ENCODE measurements at places on chromosomes 3 and 15.
A peak's percentile ranks its signal among the peaks of the same experiment; 100 is the strongest.

DNA sequence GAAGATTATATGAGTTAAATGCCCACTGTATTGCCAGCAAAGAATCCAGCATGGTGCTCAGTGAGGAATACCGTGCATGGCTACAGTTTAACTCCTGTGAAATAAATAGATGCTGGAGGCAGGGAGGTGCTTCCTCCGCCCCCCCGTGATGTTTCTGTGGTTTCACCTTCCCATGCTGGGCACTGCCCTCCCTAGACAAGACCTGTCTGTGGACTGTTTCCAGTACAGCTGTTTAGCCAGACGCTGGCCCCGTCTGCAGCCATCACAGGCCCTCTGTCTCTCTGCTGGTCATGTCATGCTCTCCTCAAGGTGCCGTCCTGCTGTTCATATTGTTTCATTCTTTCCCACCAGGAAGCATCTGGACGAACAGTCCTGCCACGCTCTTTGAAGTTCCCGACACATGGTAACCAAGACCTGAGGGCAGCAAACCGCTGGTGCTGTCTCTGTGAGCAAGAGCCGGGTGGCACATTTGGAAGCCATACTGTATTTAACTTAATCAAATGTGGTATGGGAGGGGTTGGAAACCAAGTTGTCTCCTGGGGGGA lies 31.4 kb downstream of the GOLGA8S start:
- no peak for DNase-seq

GRCh38 chr3:141313093-141313683 lies 55.1 kb upstream of the ZBTB38 start:
- no peak for DNase-seq

DNA sequence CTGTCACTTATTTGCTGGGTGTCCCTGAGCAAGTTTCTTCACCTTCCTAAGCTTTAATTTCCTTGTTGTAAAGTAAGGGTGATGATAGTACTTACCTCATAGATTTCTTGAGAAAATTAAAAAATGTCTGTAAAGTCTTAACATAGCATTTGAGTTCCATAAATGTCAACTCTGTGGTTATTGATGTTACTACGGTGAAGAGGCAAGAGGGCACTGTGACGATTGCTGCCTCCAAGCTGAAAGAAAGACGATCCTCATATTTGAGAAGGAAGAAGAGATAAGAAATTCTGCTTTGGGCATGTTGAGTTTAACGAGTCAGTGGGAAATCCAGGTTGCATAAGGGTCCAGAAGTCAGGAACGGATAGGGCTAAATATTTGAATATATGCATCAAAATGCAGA lies 240.8 kb upstream of the ZPLD1 start:
- no peak for DNase-seq

DNA sequence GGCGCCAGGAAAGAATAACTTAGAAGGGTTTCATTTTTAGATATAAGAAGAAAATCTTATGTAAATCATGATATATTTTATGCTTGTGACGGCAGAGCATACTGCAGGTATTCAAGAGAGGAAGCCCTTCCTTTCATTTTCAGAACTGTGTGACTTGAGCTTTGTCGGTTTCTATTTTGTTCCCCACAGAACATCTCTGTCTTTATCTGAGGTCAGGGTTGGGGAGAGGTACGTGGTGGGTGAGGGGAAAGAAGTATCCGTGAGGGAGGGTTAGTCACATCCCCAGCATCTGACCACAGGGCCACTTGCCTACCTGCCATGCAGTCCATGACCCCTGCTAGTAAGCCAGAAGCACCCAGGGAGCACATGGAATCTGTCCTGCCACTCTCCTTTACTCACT lies 126.5 kb downstream of the DGKG start:
- DNase-seq = no peak

DNA sequence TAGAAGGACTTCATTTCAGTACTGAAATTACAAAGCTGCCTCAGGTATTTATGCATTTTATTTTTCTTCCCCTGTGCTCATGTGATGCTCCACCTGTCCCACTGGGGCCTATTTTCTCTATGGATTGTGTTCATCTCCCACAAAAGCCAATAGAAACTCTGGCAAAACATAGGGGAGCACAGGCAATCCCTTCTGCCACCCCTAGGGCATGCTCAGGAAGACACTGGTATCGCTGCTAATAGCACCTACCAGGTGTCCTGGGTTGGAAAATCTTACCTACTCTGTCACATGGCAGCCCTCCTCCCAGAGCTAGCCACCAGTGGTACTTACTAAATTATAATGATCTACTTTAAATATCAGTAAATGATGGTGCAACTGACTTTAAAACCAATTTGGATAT lies 427.4 kb downstream of the FGF12 start:
- no peak for DNase-seq

- no peak for DNase-seq
These were observed 192.0 kb downstream of the UBE3A start for GRCh38 chr15:25246641-25247406.

DNA sequence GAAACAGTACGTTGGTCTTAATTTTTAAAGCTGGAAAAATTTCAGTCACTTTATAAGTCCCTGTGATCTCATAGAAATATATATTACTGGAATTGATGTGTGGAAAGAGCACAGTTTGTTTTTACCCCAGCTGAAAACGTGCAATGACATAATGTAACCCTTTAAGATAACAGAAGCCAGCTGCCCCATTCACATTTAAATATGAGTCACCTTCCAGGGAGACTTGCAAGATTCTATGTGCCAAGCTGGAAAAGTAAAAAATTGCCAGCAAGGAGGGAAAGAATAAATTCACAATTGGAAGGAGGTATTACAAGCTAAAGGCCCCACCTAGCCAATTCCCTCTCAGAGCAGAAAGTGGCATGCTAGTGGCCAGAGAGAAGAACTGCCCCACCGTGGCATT lies 50.2 kb downstream of the SAMMSON start:
- no peak for DNase-seq

GRCh38 chr15:62307551-62307950 lies 142.5 kb upstream of the C2CD4B start:
- no peak for DNase-seq

DNA sequence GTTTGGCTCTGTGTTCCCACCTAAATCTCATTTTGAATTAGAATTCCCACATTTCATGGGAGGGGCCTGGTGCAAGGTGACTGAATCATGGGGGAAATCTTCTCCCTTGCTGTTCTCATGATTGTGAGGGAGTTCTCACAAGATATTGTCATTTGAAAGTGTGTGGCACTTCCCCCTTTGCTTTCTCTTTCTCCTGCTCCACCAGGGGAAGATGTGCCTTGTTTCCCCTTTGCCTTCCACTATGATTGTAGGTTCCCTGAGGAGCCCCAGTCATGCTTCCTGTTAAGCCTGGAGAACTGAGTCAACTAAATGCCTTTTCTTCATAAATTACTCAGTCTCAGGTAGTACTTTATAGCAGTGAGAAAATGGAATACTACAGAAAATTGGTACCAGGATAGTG lies 157.2 kb upstream of the TPRG1 start:
- DNase-seq = no peak

DNA sequence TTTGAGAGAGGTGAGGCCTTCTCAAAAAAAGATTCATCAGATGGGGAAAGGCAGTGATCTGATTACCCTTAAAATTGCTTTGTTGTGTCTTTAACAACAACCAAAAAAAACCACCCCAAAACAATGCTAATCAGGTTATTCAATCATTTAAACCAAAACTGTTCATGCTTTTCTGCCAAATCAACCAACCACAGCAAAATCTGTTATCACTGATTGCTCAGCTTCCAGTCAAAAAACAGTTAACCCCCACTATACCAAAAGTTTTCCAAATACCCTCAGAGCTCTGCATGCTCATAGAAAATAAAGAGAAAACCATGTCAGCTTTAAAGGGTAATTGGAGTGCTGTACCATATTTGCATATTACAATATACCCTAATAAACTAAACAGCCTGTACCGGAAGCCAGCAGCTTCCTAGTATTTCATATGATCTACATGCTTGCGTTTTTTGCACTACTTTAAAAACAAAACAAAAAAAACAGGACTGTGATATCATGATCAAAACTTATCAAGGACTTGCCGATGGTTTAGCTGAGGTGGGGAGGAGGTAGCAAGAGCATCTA lies 22.8 kb downstream of the SATB1 start:
- no peak for DNase-seq

- DNase-seq = no peak
These were observed 193.7 kb upstream of the BHLHE40 start for GRCh38 chr3:4785551-4785950.

GRCh38 chr15:67241132-67241855 lies 13.2 kb downstream of the AAGAB start:
- no peak for DNase-seq

GRCh38 chr3:46607603-46608028 lies 4.7 kb upstream of the FAM240A start:
- DNase-seq = no peak

- DNase-seq = no peak
These were observed 212.1 kb downstream of the P3H2 start for GRCh38 chr3:189908646-189909045.

DNA sequence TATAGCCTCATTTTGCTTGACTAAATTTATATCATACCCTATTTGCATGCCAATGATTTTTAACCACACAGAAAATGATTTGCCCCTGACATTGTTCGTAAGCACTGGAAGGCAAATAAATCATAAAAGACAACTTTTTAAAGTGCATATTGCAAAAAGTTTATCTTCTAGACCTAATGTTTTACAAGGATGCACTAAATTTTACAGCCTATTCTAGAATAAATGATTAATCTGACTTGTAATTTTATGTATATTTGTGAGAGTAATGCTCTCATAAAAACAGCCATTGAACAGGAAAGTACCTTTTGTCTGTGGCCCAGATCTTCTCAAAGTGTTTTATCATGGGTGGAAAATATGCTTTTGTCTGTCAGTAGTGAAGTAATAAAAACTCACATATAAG lies 546.6 kb downstream of the EPHA3 start:
- DNase-seq = peak; percentile 6

DNA sequence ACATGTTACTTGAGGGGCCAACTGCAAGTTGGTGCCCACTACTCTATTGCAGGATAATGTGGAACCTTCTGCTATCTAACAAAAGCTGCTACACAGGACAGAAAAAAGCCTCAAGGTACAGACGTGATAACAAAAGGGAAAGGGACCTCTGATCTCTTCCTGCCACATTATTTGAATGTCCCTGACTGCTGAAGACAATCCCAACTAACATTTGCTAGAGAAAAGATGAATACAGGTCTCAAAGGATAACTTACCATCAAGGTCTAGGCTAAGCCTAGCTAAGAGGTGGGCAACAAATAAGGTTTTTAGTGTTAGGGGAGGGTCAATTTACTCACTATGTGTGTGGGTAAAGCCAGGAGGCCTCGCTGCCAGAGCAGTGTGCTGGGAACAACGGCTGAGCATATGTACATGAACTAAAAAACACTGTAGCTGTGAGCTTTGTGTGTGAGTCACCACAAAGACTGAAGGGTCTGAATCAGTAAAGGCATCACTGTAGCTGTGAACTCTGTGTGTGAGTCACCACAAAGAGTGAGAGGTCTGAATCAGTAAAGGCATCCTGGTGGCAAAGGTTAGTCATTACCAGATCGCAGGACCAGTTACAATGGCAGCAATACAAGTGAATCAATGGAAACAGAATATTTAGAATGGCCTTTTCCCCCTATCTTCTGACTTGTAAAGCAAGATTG lies 111.7 kb downstream of the LMLN start:
- DNase-seq = no peak

DNA sequence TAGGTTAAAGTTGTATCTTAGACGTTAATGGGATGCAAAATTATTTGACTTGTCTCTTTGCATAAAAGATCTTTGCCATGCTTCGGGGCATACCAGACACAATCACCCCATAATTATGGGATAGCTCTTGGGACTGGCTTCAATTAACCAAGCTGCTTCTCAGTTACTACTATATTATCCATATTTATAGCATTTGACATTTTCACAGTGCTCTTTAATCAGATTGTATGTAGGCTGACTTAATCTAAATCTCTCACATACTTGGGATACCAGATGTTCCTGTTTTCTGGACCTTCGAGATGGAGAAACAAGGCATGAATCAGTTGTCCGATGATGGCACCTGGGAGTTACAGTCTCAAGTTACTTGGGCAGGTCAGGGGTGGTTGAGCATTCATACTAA lies 27.2 kb upstream of the ABHD17C start:
- no peak for DNase-seq

DNA sequence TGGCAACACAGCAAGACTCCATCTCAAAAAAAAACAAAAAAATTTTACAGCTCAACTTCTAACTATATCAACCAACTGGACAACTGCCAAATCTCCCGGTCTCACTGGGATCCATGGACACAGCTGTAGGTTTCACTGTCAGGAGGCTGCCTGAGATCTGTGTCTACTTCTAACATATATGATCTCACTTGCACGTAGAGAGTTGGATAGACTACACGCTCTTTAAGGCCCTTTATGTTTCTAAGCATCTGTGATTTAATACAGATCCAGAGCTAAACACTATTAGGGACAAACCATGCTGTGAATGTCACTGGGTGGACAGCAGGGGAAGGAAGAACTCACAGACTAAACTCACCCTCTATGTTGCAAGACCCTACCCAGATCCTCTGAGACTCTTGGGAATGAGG lies 13.0 kb upstream of the APOD start:
- no peak for DNase-seq

DNA sequence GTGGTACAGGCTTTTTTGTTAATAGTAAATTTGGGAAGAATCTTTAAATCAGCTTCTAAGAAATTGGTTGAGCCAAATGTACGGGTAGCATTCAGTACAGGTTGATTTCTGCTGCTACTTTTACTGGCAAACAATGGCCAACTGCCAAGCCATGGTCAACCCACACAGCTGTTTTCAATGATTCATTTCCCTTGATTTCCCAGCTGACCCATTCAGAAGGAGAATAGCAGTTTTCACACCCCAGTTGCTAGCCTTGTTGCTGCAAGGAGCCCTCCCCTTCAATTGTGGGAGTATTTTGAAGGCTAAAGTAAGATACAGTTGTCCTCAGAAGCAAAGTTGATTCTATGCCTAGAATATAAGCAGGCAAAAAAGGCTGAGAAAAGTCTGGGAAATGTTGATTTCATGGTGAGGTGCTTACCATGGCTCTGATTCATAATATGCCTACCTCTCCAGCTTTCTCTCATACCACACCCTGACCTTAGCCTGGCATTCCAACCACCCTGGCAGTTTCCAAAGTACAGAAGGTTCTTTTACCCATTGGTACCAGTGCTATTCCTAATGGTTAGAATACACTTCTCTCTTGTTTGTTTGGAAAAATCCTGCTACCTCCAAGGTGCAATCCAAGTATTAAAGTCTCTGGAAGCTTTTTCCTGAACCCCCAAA lies 320.3 kb upstream of the TGFBR2 start:
- peak; percentile 1 for DNase-seq
